Activated naive CD4-positive, alpha-beta T cell treated with anti-CD3 and anti-CD28 coated beads, Interleukin-2, amount 10 ng/mL, durations not matched to agents 7 days and 5 days (primary cell): ENCODE measurements at places on chromosomes 7 and 10.

- no peak for DNase-seq
These were observed 7.7 kb downstream of the SLC37A3 start for GRCh38 chr7:140390466-140391190.

GRCh38 chr10:58237014-58237834, 30.5 kb downstream of the IPMK start:
- DNase-seq: no peak

DNA sequence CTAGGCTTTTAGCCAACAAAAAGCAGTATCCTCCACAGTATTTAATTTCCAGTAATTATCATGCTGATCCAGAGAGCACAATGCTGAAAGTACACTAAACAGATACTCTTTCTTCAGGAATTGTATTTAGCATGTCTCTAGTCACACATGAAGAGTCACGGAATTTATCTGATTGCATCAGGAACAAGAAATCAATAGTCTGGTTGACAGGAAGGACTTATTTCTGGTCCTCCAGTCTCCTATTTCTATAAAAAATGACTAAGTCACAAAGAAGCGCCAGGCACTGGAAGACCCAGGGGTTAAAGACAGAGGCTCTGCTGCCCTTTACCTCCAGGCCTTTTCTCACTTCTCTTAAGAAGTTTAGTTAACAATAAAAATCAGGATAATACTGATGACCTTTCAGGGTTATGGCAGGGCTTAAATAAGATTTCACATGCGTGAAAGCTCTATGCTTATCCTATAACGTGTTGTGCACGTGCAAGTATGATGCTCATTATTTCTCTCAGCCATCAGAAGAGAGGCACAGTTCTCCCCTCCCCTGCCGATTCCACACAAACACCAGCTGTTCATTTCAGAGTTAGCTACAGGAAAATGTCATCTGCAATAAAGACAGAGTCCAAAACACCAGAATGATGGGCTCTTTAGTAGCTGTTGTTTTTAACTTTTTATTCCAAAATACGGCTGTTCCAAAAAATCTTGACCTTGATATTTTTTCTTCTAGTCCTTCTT, 36.9 kb downstream of the SLC26A4 start:
- DNase-seq: no peak

- no peak for DNase-seq
These were observed 7.2 kb downstream of the PALS2 start for GRCh38 chr7:24580283-24580946.

DNA sequence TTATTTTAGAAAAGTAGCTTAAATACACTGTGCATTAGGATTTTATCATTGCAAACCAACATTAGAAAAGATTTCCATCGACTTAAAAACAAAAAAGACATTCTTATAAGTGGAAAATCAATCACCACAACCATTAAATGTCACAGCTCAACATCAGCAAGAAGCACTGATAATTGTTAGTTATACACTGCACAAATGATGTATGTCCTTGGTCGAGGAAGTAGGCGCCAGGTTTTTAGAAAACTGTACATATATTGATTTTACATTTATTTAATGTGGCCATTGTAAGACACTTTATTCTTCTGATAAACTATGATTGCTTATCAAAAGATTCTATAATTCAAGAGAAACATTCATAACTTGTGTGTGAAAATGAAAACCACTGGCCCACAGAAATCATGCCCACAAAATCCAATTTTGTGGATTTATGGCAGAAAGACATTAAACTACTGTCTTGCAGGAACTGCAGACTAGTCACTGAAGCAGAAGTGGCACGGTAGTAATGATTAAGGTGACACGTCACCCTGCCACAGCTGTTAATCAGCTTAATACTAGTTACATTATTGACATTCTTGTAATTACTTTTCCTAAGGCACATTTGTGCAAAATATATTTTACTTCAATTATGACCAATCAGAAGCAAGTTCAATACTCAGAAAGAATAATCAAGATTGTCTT, 79.4 kb downstream of the VPS41 start:
- DNase-seq: no peak
